CD4-positive, alpha-beta T cell (primary cell): ENCODE measurements at places on chromosomes 3 and 15. TPM values are rescaled to one million over a fixed set of nuclear protein-coding genes. Genes with fewer than 3 reads are reported as not detected.

The ITIH1 gene
- not detected for total RNA-seq

The PTH1R gene
- not detected for total RNA-seq

- no peak for DNase-seq
These were observed 772 bp downstream of the FAM81A start for GRCh38 chr15:59438625-59439290.

- no peak for DNase-seq
These were observed 136.5 kb downstream of the SSR3 start for GRCh38 chr3:156418428-156418827.

DNA sequence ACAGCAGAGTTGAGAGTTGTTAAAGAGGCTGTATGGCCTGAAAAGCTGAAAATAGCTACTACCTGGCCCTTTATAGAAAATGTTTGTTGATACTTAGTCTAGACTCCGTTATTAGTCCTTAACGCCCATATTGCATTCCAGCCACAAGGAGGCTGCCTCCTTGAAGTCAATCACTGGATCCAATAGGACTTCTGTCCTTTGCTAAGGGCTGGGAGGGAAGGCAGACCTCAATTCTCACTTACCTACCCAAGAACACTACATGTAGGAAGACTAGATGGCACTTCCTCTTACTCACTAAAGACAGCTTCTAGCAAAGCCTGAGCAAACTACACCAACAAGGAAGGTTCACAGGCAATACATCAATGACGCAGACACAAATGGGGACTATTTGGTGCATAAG is 139.5 kb upstream of the HACD2 start:
- DNase-seq = no peak

GRCh38 chr15:95129574-95129973 is 898.2 kb downstream of the MCTP2 start:
- DNase-seq = no peak

- no peak for DNase-seq
These were observed 14.3 kb downstream of the PPCDC start for GRCh38 chr15:75037685-75038084.

DNA sequence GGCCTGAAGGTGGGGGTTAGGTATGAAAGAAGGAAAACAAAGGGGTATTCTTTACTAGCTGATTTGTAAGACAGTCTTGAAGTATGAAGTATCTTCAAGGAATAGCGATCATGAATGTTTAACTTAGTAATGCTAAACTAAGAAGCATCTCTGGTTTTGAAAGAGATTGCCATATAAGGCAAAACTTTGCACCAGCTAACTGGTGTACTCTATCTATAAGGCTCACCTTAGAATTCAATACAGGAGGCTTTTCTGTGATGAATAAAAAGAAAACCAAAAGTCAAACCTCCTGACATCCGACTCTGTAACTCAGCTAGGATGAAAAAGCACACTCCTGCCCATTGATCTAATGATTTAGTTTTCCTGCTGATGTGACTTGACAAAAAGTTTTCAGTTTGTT is 54.7 kb downstream of the FOXP1 start:
- DNase-seq = no peak

GRCh38 chr3:30728143-30728542 is 121.7 kb downstream of the TGFBR2 start:
- no peak for DNase-seq

- no peak for DNase-seq
These were observed 16.6 kb downstream of the GUCA1C start for GRCh38 chr3:108936924-108937689.

DNA sequence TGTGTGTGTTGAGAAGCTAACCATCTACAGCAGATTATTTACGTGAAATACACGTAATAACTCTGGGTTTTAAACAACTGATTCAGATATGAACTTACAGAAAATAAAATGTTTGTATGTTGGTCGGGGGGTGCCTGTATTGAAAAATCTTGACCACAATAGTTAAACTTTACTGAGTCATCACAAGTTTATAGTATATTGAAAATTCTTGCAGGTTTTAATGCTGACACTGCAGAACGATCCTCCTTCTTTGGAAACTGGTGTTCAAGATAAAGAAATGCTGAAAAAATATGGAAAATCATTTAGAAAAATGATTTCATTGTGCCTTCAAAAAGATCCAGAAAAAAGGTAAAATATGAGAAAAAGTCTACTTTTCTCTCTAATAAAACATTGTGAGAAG is 41.3 kb upstream of the SLC22A13 start:
- no peak for DNase-seq

GRCh38 chr3:50586763-50587070 is 17.4 kb downstream of the HEMK1 start:
- DNase-seq = no peak

GRCh38 chr3:76585794-76586392 is 454.0 kb upstream of the ROBO2 start:
- DNase-seq = no peak
